Non-pigmented ciliary epithelial cell (primary cell): ENCODE measurements at places on chromosomes 4 and X.

DNA sequence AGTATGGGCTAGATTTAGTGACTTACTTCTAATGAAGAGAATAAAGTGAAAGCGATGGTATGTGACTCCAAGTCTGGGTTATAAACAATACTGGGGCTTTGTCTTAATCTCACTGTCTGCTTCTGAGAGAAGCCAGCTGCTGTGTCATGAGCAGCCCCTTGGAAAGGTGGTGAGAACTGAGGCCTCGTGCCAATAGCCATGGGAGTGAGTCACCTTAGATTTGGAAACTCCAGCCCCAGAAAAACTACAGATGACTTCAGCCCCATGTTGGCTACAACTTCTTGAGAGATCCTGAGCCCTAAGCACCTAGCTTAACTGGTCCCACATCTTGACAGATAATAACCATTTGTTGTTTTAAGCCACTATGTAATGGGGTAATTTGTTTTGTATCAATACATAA is 77.6 kb downstream of the CWH43 start:
- no peak for DNase-seq

GRCh38 chrX:104270212-104270611 is 15.5 kb upstream of the ESX1 start:
- DNase-seq: no peak

GRCh38 chr4:61770456-61770855 is 570.3 kb downstream of the ADGRL3 start:
- DNase-seq: no peak

DNA sequence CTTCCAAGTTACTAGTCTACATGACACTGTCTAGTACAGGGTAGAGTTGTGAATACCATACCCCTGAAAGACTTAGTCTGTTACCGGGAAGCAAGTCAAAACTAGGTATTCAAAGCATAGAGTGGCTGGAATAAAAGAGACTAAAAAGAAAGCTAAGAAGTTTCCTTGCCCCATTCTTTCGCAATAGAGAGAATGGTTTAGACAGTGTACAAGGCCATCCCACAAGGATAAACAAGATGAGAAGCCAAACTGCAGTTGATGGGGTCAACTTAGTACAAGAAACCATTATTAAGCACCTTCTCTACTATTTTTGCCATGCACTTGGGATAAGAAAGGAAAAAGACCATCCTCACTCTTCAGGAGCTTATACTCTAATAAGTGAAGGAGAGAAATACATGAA is 30.3 kb downstream of the AMMECR1 start:
- no peak for DNase-seq

DNA sequence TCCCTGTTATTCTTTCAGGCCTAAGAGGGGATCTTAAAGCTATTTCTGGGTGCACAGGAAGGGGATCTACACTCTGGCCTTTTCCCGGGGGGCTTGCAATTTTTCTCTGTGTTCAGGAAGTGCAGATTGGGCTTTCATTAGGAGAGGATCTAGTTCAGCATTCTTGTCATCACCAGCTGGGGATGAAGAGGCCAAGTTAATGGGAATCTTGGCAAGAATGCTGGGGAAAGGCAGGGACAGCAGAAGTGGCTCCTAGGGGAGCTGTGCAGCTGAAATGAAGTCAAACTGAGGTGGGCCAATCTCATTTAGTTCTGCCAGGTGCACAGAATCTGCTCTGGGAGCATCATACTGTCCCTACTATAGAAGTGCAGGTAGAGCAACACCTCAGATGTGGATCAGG is 40.9 kb upstream of the ESX1 start:
- DNase-seq: no peak

- no peak for DNase-seq
These were observed 189.1 kb upstream of the RBPJ start for GRCh38 chr4:26131711-26132110.

DNA sequence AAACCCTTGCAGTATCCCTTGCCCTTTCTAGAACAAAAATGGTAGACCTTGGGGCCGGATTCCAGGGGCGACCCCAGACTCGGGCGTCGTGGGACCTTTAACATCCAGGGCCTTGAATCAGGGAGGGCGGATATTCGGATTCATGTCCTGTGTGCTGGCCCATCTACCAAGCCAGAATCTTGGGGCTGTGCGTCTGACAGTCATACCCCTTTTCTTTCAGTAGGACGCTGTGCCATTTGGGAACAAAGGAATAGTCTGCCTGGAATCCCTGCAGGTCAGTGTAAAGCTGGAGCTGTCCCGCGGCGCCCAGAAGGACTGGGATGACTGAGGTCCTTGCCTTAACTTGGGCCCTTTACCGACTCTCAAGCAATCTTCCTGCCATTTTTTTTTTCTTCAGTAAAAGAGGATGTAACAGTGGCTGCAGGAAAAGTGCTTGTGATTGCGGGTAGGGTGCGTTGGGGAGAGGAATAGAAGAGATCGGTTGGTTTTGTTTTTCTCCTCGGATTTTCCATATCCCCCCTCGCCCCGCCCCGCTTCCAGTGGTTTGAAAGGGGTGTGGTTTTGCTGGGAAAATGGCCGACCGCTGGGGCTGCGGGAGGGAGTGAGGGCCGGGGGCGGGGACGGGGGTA is 518 bp downstream of the ARMCX1 start:
- DNase-seq: no peak

GRCh38 chr4:6914448-6914847 is 4.8 kb downstream of the TBC1D14 start:
- no peak for DNase-seq

GRCh38 chr4:54976682-54977081 is 148.7 kb downstream of the KDR start:
- DNase-seq: no peak

GRCh38 chr4:105586638-105587328 is 34.4 kb downstream of the ARHGEF38 start:
- DNase-seq: no peak
